ENCODE measurements at places on chromosomes 11 and 22.

- DNase-seq: peak; percentile 35
Measured at GRCh38 chr22:29154364-29155048, 51.2 kb upstream of the EMID1 start.

DNA sequence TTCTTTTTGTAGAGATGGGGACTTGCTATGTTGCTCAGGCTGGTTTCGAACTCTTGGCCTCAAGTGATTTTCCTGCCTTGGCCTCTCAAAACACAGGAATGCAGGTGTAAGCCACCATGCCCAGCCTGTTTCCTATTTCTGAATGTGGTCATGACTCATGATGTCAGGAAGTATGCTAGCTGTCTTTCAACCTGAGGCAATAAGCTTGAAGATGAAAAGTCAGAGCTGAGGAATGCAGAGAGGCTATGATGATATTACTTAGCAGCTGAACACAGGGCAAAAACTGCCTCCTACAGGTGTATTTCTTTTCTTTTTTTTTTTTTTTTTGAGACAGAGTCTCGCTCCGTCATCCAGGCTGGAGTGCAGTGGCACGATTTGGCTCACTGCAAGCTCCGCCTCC, 9.0 kb upstream of the NUCB2 start:
- no peak for DNase-seq

DNA sequence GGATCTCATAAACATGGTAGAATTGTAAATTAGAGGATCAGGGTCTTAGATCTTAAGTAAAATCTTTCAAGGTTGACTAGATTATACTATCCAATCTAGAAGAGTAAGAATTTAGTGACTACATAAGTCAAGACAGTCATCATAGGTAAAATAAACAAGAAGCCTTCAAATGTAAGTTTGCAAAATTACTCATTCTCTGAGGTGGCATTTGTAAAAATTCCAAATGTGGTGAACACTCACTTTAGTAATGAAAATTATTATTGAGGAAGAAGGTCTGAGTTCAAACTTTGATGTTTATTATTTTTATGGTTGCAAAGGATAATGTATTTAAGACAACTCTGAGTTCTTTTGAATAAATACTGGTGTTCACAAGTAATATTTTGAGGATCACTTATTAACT, 4.6 kb downstream of the HYLS1 start:
- no peak for DNase-seq

GRCh38 chr11:35785287-35786167, 123.0 kb downstream of the TRIM44 start:
- no peak for DNase-seq

DNA sequence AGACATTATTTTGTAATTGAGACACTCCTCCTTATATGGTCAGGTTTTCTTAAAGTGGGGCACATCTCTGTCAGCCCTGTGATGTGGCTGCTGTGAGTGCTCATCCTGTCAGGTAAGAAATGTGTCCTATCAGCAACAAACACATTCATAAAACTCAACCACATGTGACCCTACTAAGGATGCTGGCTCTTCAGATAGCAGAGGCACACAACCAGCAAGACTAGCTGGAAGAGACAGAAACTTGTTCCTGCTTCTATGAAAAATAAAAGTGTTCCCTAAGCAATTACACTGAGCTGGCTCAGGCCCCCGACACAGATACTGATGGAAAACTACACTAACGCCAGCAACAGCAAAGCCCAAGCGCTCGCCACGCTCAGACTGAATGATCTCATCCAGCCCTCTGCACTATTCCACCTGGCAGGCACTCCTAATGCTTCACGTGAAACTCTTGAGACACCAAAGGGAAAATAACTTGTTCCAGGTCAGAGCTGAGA, 49.8 kb upstream of the CYP2D6 start:
- no peak for DNase-seq

DNA sequence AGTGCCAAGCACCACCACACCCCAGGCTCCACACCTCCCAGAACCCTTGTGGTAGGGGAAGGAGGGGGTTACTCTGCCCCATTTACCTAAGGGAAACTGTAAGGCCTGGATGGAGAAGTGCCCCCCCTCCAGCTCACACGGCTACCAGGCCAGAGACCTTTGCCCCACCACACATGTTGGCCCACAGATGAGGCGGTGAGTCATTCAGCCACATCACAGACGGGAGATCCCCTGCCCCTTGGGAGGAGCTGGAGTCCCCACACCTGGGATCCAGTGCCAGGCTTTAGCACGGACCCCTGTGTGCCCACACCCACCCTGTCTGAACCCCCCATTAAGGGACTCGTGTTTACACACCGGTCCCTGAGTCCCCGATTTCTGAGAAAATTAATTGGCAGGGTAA, 24.9 kb downstream of the CDKN1C start:
- peak; percentile 51 for DNase-seq

- no peak for DNase-seq
Measured at GRCh38 chr11:47672283-47672730, 29.9 kb upstream of the MTCH2 start.

GRCh38 chr11:2318123-2318522, 16.3 kb downstream of the TSPAN32 start:
- no peak for DNase-seq

DNA sequence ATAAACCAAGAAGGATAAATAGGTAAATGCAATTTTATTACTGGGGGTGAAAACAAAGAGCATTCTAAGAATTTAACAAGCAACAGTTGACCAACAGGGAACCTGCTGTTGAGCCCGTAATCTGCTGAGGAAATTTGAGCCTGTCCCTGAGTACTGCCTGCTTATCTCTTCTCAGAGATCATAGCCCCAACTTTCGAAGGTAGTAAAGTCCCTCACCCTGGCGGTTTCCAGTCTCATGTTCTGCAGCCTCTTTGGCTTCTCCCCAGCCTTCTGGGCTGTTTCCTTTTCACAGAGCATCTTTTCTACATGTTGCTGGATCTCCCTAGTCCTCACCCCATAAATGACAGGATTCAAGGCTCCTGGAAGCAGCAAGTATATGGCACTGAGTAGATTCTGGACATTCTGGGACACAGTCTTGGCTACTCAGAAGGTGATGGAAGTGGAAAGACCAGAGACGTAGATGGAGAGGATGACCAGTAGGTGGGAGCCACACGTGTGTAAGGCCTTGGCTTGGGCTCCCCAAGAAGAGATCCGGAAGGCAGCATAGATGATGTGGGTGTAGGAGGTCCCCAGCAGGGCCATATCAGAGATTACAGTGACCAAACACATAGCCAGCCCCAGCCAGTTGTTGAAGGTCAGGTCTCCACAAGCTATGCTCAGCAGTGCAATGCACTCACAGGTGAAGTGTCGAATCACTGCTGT, 51.6 kb downstream of the RRM1 start:
- DNase-seq: no peak

GRCh38 chr11:115214644-115215234, 289.5 kb downstream of the CADM1 start:
- no peak for DNase-seq

GRCh38 chr11:86678823-86679222, 6.4 kb upstream of the ME3 start:
- no peak for DNase-seq

All from stimulated activated naive B cell treated with anti-CD40 and anti-IgM and Interleukin-4, amounts not matched to agents 10 μg/mL and 1 μg/mL and 100 μg/mL, for 72 hours (primary cell).